Stimulated activated CD8-positive, alpha-beta memory T cell treated with anti-CD3 and anti-CD28 coated beads, Interleukin-4, amount 100 ng/mL, for 1 hour (primary cell): ENCODE measurements at places on chromosomes 4 and X.
A peak's percentile ranks its signal among the peaks of the same experiment; 100 is the strongest.

GRCh38 chr4:159144112-159144694, 41.3 kb downstream of the RAPGEF2 start:
- no peak for DNase-seq

DNA sequence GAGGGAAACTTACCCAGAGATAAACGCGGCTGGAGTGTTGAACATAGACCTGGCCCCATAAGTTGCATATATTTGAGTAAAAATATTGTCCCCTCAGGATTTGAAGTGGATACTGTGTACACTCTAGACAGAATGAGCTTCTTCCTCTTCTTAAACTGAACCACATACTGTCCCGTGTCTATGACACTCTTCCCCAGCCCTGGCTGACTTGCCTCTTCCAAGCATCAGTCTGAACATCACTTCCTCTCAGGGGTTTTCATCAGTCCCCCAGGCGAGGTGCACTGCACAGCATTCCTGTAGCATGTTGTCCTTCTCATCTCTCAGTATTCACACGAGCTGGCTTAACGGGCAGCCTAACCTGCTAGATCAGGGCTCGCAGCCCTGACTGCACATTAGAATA, 80.5 kb upstream of the TMEM150C start:
- DNase-seq: no peak

DNA sequence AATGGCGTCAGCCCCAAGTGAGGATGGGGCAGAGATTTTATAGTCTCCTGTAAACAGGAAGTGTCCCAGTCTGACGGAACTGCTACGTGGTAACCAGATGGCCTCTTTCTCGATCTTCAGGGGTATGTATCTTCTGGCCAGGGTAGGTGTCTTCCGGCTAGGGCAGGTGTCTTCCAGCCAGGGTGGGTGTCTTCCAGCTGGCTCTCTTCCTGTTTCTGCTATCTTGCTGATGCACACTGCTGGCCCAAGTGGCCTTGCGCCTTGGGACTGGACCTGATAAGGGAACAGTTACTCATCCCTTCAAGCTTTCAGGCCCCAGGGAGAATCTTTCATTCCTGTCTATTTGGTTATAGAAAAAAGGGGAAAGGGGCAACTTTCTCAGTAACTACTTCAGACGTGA, 178.7 kb upstream of the MAGEE2 start:
- no peak for DNase-seq

GRCh38 chr4:24488399-24489164, 95.8 kb downstream of the DHX15 start:
- DNase-seq: peak; percentile 36

- no peak for DNase-seq
Observed at GRCh38 chr4:188275686-188276085, 136.4 kb downstream of the TRIML1 start.

DNA sequence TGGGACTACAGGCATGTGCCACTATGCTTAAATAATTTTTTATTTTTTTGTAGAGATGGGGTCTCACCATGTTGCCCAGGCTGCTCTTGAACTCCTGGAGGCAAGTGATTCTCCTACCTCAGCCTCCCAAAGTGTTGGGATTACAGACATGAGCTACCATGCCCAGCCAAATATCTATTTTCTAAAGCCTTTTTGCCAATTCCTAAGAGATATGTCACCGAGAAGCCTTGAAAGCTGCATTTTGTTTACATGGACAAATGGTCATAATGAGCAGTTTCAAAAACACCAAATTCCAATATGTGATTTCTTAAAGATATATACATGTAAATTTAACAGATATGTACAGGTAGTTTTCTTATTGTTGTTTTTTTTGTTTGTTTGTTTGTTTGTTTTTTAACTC, 33.0 kb upstream of the PGRMC2 start:
- no peak for DNase-seq

GRCh38 chrX:105564501-105564900, 257.8 kb upstream of the NRK start:
- no peak for DNase-seq

GRCh38 chr4:127698789-127699200, 31.4 kb upstream of the SLC25A31 start:
- no peak for DNase-seq
